ENCODE measurements at places on chromosomes 12 and 14.

- H3K4me1 ChIP-seq = no peaks in the 10 kb centered on the region
- H3K4me3 ChIP-seq = no peak overlapping the region
- no peak overlapping the region for H3K27ac ChIP-seq
- H3K27me3 ChIP-seq = no peaks in the 10 kb centered on the region
- no peak for DNase-seq
Observed at GRCh38 chr14:73988065-73988464, 31.0 kb downstream of the ENTPD5 start.

DNA sequence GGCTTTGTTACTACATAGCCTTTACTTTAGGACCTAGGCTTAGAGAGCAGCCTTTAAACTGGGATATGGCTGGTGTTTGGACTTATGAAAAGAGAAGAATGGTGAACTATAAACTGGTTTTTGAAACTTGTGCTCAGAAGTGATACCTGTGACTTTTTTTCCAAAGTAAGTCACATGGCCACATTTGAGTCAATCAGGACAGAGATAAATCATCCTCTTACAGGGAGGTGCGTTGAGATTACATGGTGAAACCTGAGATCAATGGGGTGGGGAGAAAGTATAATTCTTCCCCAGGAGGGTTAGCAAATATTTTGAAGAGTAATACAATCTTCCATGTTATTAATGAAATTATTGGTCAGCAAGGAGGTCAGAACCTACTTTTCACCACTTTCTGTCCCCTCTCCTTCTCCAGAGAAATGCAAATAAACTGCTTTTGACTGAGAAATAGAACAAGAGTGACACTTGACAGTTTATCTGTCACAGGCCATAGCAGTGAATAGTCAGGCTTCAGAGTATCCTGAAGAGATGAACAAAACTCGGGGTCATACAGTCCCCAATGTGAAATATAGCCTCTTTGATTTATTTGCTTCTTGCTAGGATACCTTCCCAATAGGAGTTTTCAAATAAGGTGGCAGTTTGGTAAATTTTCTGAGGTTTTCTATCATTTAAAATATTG, 11.1 kb upstream of the ZNF641 start:
- H3K27ac ChIP-seq = no peak overlapping the region
- H3K4me3 ChIP-seq = no peak overlapping the region
- no peak for DNase-seq

DNA sequence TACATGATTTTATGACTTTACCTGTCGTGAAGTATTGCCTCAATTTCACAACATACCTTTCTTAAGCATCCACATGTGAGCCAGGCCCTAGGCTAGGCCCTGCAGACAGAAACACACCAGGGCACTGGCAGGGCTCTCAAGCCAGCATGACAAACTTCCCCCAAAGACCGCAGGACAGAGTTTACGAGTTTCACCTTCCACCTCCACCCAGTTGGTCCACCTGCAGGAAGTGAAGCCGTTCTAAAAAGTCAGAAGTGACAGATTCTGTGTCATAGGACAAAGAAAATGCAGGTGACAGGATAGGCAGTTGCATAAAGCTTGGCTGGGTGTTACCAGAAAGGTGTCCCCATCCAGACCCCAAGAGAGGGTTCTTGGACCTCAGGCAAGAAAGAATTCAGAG, 382.3 kb downstream of the PCNX1 start:
- no peaks in the 10 kb centered on the region for H3K36me3 ChIP-seq
- H3K27ac ChIP-seq = peak overlapping the region; percentile 22
- H3K4me1 ChIP-seq = peaks cover 4% of the 10 kb centered on the region

DNA sequence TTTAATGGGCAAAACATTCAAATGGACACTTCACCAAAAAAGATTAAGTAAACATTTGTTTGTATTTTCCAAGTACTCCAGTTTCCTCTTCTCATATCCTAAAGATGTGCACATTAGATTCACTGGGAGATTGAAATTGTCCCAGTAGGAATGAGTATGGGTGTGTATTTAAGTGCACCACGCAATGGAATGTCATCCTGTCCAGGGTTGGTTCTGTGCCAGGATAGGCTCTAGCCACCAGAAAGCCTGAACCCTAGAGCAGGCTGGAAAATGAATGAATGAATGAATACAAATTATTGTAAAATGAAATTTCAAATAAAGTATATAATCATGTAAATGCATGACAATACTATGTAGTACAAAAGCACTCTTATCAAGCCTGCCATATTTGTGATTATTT, 14.0 kb downstream of the CEP83 start:
- no peak overlapping the region for H3K27ac ChIP-seq
- no peaks in the 10 kb centered on the region for H3K27me3 ChIP-seq
- H3K36me3 ChIP-seq = no peaks in the 10 kb centered on the region
- no peak overlapping the region for H3K4me3 ChIP-seq
- no peaks in the 10 kb centered on the region for H3K4me1 ChIP-seq
- DNase-seq = no peak

- no peak for DNase-seq
- no peak overlapping the region for H3K4me3 ChIP-seq
- no peaks in the 10 kb centered on the region for H3K36me3 ChIP-seq
- H3K27ac ChIP-seq = no peak overlapping the region
- no peaks in the 10 kb centered on the region for H3K27me3 ChIP-seq
Observed at GRCh38 chr14:36818246-36818645, 156.6 kb downstream of the PAX9 start.

GRCh38 chr14:45251912-45252311, 1.1 kb downstream of the MIS18BP1 start:
- H3K4me1 ChIP-seq = peaks cover 30% of the 10 kb centered on the region
- peak; percentile 85 for DNase-seq
- H3K36me3 ChIP-seq = no peaks in the 10 kb centered on the region
- no peaks in the 10 kb centered on the region for H3K27me3 ChIP-seq
- peak overlapping the region; percentile 78 for H3K27ac ChIP-seq

DNA sequence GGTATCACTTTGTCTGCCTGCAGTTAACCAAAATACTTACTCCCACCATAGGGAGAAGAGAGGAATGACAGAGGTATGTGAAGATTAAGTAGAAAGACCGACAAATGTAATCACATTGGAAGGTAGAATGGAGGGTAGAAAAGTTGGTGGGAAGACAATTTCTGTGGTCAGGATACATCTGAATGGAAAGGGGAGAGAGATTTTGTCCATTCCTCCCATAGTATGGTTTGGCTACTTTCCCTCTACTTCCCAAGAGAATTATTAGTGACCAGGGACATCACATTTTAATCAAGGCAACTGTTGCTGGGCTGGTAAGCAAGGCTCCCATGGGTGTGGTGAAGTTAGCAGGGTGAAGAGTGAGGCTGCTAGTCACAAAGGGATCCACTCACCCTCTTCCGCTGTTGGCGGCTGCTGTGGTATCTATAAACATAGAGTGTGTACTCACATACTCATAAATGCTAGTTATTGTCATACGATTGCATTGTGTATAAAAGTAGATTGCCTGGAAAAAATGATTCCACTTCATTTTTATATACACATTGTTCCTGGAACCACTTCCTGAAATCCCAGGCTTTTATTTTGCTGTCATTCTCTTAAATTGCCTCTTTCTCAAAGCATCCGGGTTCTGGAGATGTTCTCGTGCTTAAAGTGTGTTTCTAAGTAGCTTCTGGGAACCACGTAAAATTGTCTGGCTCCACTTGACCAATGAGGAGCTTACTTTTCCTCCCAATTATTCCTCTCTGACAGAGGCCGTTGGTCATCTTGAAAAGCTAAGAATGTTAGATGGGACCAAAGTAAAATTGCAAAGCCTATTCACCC, 413.1 kb downstream of the ZFP36L1 start:
- no peak overlapping the region for H3K4me3 ChIP-seq
- peaks cover 42% of the 10 kb centered on the region for H3K4me1 ChIP-seq
- no peaks in the 10 kb centered on the region for H3K36me3 ChIP-seq
- DNase-seq = no peak
- no peak overlapping the region for H3K27ac ChIP-seq
- no peaks in the 10 kb centered on the region for H3K27me3 ChIP-seq

DNA sequence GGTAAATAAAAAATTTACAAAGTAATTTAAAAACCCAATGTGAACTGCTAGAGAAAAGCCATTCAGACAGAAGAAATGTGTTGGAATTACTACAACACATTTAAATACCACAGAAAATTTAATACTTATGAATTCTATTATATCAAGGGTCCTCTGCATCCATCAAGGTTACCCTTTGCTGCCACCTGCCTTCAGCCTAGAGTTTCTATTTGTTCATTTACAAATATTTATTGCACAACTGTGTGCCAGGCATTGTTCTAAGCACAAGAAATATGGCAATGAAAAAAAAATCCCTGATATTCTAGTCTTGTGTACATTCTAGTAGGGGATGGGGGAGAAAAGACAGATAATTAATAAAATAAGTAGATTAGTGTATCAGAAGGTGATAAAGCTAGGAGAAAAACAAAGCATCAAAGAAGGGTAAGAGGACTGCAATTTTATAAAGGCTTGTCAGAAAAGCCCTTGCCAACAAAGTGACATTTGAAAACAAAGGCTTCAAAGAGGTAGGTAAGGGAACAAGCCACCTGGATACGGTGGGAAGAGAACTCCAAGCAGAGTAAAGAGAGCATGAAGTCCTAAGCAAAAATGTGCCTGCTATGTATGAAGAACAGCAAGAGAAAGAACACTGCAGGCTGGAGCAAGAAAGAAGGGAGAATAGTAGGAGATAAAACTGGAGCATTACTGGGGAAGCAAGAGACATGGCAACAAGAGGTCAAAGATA, 59.1 kb upstream of the SLC6A13 start:
- DNase-seq = no peak
- no peaks in the 10 kb centered on the region for H3K4me1 ChIP-seq
- no peak overlapping the region for H3K4me3 ChIP-seq

- H3K4me1 ChIP-seq = peaks cover 6% of the 10 kb centered on the region
- H3K4me3 ChIP-seq = no peak overlapping the region
- no peak for DNase-seq
- H3K27me3 ChIP-seq = no peaks in the 10 kb centered on the region
- H3K27ac ChIP-seq = no peak overlapping the region
Observed at GRCh38 chr12:110024051-110024450, 24.3 kb downstream of the C12orf76 start.

- DNase-seq = no peak
- no peak overlapping the region for H3K27ac ChIP-seq
- H3K4me1 ChIP-seq = peaks cover 15% of the 10 kb centered on the region
- no peaks in the 10 kb centered on the region for H3K36me3 ChIP-seq
Observed at GRCh38 chr14:71143381-71144290, 236.4 kb downstream of the PCNX1 start.

DNA sequence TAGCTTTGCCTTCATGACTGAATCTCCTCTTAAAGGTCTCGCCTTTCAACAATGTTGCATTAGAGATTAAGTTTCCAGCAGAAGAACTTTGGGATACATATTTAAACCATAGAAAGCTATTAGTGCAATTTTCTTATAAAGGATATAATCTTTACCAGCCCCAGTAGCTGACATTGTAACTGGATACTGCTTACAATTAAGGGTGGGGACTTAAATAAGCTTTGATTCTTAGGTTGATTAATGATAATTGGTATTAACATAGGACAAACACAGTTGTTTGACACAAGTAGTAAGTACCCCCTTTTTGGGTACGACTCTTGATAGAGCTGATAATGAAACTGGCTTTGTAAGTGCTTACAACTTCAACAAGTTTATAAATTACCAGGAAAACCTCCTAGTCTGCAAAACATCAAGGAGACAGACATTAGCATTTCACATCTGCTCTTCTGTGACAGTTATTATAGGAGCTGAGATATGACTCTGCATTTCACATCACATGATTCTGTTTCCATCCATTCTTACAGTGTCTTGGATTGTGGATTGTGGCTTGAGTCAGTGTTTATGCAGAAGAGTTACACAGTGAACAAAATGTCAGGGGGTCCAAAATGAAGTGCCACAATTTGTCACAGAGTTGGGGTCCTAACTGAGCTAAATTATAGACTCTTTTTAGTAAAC, 249.1 kb upstream of the E2F7 start:
- DNase-seq = no peak
- H3K27ac ChIP-seq = no peak overlapping the region
- H3K36me3 ChIP-seq = no peaks in the 10 kb centered on the region

DNA sequence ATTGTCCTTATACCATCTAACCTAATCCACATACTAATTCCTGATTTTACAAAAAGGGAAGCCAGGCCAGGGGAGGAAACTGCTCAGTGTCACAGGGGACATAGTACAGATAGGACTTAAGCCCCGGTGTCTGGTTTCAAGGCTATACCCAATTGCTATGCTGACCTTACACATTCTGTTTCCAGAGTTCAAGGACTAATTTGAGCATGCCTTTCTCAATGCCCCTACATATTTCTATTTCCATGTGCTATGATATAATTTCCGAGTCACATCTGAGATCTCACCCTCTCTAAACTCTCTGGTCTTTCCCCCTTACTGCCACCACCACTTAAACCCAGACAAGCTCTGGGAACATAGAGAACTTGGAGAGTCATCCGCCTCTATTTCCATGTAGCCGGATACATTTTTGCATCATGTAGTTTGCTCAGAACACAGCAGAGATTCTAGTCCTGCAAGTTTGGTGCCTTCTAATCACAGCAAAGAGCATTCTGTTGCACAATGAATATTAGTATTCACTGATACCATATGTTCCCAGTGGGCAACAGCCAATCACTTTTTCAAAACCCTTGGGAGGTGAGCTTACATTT, 34.2 kb downstream of the PPM1H start:
- no peak for DNase-seq
- H3K27me3 ChIP-seq = no peaks in the 10 kb centered on the region
- H3K27ac ChIP-seq = no peak overlapping the region
- peaks cover 3% of the 10 kb centered on the region for H3K4me1 ChIP-seq

DNA sequence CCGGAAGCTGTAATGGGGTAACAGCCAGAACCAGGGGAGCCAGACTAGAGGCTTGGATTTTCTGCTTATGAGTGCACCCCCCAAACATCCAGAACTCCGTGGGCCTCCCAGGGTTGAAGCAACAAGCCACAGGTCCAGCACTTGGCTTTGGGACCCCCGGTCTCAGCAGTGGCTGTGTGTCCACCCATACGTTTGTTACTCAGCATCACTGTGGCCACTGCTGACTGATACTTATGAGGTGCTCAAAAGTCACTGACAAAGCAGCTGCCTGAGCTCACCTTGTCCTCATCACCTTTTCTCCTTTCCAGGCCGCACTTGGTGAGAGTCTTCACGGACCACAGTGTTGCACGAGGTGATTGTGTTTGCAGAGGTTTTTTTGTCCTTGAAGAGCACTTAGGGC, 145.6 kb upstream of the RFLNA start:
- DNase-seq = no peak
- H3K4me3 ChIP-seq = no peak overlapping the region
- H3K4me1 ChIP-seq = peaks cover 3% of the 10 kb centered on the region

All from B cell (primary cell).